ENCODE measurements at places on chromosomes 12 and 14. TPM values are rescaled to one million over a fixed set of nuclear protein-coding genes. Genes with fewer than 3 reads are reported as not detected.

- no peaks in the 10 kb centered on the region for H3K4me1 ChIP-seq
- no peaks in the 10 kb centered on the region for H3K27me3 ChIP-seq
- no peaks in the 10 kb centered on the region for H3K36me3 ChIP-seq
- DNase-seq: no peak
- H3K4me3 ChIP-seq: no peak overlapping the region
Observed at GRCh38 chr12:99093166-99093565, 448.1 kb downstream of the APAF1 start.

GRCh38 chr12:126354633-126355032 lies 1289.4 kb downstream of the AACS start:
- H3K4me3 ChIP-seq: no peak overlapping the region
- no peaks in the 10 kb centered on the region for H3K36me3 ChIP-seq
- no peak overlapping the region for H3K27ac ChIP-seq

- peaks cover 7% of the 10 kb centered on the region for H3K27me3 ChIP-seq
- H3K27ac ChIP-seq: no peak overlapping the region
- no peak overlapping the region for H3K4me3 ChIP-seq
Observed at GRCh38 chr14:65260786-65261185, 151.7 kb upstream of the FUT8 start.

DNA sequence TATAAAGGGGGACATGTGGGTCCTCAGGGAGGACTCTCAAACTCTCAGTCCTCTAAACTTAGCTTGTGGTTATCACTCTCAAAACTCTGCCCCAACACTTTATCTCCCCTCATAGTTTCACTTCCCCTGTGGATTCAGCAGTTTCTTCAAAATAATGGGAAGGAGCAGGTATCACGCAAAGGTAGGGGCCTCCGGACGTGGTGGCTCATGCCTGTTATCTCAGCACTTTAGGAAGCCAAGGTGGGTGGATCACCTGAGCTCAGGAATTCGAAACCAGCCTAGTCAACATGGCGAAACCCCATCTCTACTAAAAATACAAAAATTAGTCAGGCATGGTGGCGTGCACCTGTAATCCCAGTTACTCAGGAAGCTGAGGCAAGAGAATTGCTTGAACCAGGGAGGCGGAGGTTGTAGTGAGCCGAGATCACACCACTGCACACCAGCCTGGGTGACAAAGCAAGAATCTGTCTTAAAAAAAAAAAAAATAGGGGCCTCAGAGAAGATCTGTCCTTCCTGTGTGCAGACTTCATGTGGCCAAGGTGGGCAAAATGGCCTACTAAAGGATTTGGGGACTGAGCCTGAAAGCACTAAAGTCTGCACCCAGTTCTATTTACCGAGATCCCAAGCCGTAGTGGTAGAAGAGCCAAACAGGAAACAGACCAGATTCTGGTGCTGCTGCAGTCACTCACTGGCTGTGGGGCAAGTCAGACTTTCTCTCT lies 6.4 kb downstream of the ITGB7 start:
- peak overlapping the region; percentile 70 for H3K4me3 ChIP-seq
- peaks cover 82% of the 10 kb centered on the region for H3K4me1 ChIP-seq
- no peaks in the 10 kb centered on the region for H3K27me3 ChIP-seq
- H3K36me3 ChIP-seq: peaks cover 77% of the 10 kb centered on the region

GRCh38 chr14:50979941-50980850 lies 35.9 kb upstream of the PYGL start:
- no peak for DNase-seq
- no peaks in the 10 kb centered on the region for H3K36me3 ChIP-seq
- H3K27me3 ChIP-seq: peaks cover 7% of the 10 kb centered on the region
- no peaks in the 10 kb centered on the region for H3K4me1 ChIP-seq
- no peak overlapping the region for H3K27ac ChIP-seq

HOXC6 gene
- total RNA-seq: not detected

TSPAN8 gene
- total RNA-seq: not detected

FAM186B gene
- 0.15 TPM for total RNA-seq

Measured in activated CD4-positive, alpha-beta T cell treated with anti-CD3 and anti-CD28 coated beads, Interleukin-2, amount 10 ng/mL, durations not matched to agents 7 days and 5 days (primary cell).